ENCODE measurements at places on chromosomes 4 and X.

DNA sequence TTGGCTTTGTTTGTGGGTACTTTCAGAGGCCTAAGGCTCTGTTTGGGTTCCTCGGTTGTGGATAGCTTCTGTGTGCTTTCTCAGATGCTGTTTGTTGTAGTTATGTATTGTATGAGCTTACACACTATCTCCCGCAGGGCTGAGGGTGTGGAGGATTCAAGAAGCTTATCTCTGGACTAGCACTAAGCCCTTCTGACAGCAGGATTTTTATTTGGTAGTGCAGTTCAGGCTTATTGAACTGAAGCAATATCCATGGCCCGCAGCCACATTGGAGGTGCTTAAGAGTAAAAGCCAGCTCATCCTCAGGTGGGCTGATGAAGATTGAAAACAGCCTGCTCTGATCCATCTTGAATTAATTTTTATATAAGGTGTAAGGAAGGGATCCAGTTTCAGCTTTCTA lies 128.2 kb downstream of the RASGEF1B start:
- no peak for DNase-seq

- no peak for DNase-seq
These were observed 54.1 kb upstream of the WDR17 start for GRCh38 chr4:176011529-176011928.

DNA sequence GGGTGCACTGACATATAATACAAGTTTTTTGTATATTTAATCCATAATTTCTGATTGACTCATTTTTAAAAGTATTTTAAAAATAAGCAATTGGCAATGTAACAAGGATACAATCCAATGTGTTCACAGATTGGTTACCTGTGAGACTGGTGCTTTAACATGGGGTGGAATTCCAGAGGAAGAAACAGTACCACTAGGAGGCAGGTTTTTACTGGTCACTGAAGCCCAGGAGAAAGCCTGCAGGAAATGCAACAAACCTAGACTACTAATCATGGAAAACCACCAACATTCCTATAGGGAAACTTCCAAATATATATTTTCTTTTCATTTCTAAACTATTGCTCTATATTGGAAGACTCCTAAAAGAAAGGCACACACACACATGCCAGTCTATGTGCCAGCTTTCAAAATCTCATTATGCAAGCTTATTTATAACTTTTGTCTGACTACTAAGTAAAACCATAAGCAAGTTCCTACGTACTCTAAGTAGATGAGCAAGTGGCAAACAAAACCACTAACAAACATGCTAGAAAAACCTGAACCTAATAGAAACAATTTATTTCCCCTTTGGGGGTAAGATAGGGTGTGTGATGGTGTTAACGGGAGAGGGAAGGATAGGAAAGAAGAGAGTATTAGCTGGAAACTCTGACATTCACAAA lies 19.2 kb downstream of the G3BP2 start:
- peak; percentile 28 for DNase-seq

- no peak for DNase-seq
These were observed 138.1 kb upstream of the NEIL3 start for GRCh38 chr4:177171588-177171987.

- DNase-seq = no peak
These were observed 51.6 kb upstream of the IL2 start for GRCh38 chr4:122508083-122508482.

DNA sequence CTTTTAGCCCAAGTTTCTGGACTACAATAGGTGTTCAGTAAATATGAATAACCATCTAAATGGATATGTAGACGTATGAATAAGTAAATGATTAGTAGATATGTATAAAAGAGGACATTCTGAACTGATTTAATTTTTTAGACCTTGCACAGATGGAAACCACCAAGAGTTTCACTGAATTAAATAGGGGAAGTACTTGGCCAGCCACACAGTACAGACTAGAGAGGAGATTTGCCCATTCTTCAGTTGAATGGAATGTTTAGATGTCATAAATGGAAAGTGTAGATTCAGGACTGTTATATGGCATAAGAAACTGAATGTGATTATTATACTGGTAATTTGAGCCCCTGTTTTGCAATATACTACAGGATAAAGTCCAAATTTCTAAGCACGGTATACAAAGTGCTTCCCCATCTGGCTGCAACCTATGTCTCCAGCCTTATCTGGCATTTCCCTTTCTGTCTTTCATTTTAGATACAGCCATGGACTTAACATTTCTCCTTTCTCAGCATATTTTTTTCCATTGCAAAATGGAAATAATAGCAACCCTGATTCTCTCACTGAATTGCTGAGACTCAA lies 137.8 kb upstream of the HS3ST1 start:
- no peak for DNase-seq

GRCh38 chr4:112704991-112705845 lies 68.3 kb downstream of the LARP7 start:
- peak; percentile 15 for DNase-seq

DNA sequence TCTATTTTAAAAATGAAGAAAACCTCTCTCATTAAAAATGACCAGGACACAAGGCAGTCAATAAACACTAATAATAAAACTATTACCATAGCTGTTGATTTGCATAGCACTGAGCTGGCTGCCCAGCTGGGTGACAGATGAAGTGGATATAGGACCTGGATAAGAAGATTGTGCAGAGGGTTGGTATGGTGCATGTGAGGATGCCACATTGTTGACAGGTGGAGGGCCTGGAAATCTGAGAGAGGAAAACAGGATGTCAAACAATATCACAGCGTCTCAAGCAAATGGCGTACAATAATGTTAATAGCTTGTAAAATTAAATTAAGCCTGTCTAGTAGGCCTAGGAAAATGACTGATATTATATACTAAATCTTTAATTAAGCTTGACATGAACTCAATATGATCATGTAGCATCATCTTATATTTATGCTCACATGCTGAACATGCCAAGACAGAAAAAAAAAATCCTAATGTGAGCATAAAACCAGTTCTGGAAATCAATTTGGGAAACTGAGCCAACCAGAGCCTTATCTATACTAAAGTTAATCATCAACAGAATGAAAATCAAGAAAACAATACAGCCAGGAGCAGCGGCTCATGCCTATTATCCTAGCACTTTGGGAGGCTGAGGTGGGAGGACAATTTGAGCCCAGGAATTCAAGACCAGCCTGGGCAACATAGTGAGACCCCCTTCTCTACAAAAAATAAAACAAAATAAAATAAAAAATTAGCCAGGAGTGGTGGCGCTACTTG lies 18.6 kb downstream of the SEC24D start:
- DNase-seq = no peak

DNA sequence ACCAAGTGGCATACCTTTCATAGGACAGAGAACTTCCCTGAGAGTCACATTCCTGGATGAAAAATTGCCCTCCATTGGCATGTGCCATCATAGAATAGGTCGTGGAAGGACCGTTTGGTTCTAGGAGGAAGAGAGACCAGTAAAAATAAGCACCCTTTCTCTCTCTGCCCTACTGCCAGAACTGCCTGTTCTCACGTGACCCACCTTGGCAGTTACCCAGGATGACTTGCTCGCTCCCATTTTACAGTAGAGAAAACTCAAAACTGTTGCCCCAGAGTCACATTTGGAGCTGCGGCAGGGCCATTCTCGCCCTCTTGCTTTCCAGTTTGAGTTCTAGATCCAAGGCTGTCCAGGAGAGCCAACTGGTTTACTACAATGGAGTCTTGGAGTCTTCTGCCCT lies 1.1 kb upstream of the NLGN3 start:
- DNase-seq = no peak

DNA sequence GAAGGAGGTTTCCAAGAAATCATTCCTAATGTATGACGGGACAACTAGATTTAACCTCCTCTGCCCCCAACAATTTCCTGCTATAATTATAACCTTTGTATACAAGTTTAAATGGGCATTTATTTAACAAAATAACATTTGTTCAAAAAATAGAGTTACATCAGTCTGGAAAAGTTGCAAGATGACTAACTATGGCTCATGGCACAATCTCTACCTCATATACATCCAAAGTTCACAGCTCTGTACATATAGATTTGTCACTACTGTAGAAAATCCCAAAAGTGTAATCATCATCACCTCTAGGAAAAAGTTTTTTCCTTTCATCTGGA lies 3.8 kb upstream of the RPS6KA3 start:
- DNase-seq = no peak

- no peak for DNase-seq
These were observed 39.4 kb downstream of the WFS1 start for GRCh38 chr4:6308899-6309643.

- DNase-seq = no peak
These were observed 70.1 kb upstream of the TECRL start for GRCh38 chr4:64479338-64479737.

GRCh38 chr4:100288161-100288560 lies 97.9 kb upstream of the DDIT4L start:
- DNase-seq = no peak

GRCh38 chr4:169158046-169158445 lies 112.7 kb downstream of the SH3RF1 start:
- DNase-seq = no peak

DNA sequence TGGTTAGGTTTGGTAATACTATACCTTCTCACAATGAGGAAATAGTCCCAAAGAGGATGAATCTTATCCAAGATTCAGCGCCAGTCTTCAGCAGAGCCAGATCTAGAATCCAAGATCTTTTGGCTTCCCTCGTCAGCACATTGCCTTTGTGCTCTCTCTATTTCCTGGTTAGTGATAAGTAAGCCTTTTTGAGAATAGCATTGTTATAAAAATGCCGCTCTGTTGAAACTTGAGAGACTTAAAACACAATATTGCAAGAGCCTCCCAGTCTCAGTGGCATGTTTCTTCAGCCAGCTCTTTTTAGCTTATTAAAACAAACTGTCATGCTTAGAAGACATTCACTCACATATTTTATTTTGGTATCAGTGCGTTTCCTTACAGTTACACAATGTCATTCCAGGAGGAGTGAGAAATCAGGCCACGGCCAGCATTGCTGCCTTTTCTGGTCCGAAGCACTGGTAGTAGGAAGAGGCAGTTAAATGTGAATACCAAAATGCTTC lies 141.4 kb downstream of the KLHL8 start:
- DNase-seq = no peak

DNA sequence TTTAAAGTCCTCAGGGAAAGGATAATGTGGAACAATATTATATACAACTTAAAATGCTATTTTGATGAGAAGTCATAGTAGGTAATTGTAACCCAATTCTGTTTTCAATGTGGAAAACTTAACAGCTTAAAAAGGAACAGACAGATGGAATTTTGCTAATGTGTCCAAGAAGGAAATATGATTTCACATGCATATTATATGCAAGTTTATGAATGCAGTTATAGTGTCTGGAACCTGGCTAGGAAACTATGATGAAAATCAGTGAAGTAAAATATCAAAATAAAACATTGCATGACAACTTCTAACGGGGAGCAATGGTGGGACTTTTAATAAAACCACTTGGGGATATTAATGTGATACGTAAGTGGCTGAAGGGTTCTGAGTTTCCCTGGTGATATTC lies 152.6 kb upstream of the HAND2 start:
- no peak for DNase-seq

GRCh38 chr4:184648313-184649025 lies 778 bp downstream of the CASP3 start:
- peak; percentile 56 for DNase-seq

DNA sequence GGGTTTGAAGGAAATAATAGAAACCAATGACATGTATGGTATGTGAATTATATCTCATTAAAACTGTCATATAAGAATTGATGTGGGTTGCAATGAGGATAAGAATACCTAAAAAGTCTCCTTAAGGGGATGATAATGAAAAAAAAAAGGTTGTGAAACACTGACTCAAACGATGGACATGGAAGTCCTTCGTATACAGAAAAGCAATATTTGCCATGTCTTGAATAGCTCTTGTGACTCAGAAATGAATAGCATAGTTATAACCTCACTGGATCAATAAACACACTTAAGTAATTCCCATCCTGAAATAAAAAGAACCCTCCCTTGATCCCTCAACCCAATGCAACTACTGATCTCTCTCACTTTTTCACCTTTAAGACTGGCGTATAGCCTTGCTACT lies 89.7 kb downstream of the OPHN1 start:
- no peak for DNase-seq

DNA sequence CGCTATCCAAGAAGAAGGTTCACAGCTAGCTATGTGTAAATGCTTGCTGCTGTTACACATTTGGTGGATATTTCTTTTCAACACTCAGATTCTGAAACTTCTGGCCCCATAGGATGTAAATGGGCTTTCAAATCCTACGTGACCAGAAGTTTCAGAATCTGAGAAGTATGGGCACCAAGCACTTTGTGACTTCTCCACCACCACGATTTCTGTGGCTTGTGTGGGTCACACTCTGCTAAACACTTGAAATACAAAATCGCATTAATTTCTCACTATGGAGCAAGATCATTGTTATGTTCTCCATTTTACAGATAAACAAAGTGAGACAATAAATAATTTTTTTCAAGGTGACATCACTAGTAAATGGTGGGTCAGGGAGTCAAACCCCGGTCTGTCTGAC lies 259.4 kb upstream of the JADE1 start:
- DNase-seq = no peak

DNA sequence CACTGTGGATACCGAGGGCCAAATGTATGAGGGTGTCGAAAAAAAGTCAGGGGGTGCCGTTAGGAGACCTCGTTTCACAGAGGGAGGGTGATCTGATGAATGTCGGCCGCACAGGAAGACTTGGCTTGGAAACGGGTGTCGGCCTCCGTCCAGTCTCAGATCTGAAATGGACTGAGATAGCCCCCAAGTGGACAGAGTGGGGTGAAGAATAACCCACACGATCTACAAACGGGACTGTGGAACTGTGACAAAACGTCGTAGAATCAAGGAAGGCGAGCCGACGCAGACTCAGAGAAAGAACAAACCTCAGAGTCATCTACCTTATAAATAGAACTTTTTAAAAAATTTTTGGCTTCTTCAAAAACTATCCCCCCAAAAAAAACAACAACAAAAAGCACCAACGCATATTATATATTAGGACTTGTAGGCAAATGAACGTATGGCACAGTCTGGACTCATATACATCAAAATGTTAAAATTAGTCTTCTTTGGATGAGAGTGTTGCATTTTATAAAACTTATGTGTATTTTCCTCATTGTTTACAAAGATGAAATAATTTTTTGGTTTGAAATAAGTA lies 63.8 kb upstream of the IRF2 start:
- peak; percentile 88 for DNase-seq

- no peak for DNase-seq
These were observed 33.9 kb upstream of the AFAP1 start for GRCh38 chr4:7973545-7973981.

- DNase-seq = no peak
These were observed 34.5 kb downstream of the SPINK2 start for GRCh38 chr4:56786955-56787354.

- no peak for DNase-seq
These were observed 155.5 kb downstream of the INPP4B start for GRCh38 chr4:142690406-142691163.

DNA sequence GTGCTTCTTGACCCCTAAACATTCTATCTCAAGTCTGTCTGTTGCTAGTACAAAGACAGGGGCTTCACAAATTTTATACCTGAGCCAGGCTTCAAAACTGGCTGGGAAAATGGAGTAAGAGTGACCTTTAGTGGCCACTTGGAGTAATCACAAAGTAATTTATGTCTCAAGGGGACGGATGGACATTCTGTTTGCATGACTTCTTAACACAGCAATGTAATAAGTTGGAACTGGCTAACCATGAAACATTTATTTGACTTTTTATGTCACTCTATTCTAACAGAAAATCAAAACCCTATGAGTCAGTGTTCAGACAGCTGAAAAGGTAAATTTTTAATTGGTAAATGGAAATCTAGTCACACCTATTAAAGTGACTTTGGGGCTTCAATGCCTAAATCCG lies 600.6 kb downstream of the ANKRD50 start:
- DNase-seq = peak; percentile 53

GRCh38 chrX:154417157-154417556 lies 5.8 kb downstream of the TAFAZZIN start:
- peak; percentile 58 for DNase-seq

- DNase-seq = no peak
These were observed 23.9 kb upstream of the APLN start for GRCh38 chrX:129678614-129679195.
